ENCODE measurements at places on chromosomes 11 and 22. TPM values are rescaled to one million over a fixed set of nuclear protein-coding genes. Genes with fewer than 3 reads are reported as not detected.

DNAJB7 gene
- total RNA-seq, result not detected

TMEM45B gene
- total RNA-seq, result 1.7 TPM

MMP7 gene
- total RNA-seq, result not detected

GRM5 gene
- total RNA-seq, result not detected

SCUBE1 gene
- total RNA-seq, result not detected

ST14 gene
- total RNA-seq, result 0.31 TPM

AHNAK gene
- total RNA-seq, result 320 TPM

SLC6A5 gene
- total RNA-seq, result not detected

HPS5 gene
- 9.3 TPM for total RNA-seq

RTL10 gene
- 24.7 TPM for total RNA-seq

TRMT2A gene
- total RNA-seq, result 79.3 TPM

NXPE4 gene
- not detected for total RNA-seq

HORMAD2 gene
- not detected for total RNA-seq

TRIM48 gene
- not detected for total RNA-seq

A4GALT gene
- total RNA-seq, result not detected

SOX6 gene
- total RNA-seq, result 0.20 TPM

EMID1 gene
- not detected for total RNA-seq

- peak; percentile 56 for DNase-seq
Observed at GRCh38 chr22:41919357-41920224, 4.7 kb upstream of the SHISA8 start.

DNA sequence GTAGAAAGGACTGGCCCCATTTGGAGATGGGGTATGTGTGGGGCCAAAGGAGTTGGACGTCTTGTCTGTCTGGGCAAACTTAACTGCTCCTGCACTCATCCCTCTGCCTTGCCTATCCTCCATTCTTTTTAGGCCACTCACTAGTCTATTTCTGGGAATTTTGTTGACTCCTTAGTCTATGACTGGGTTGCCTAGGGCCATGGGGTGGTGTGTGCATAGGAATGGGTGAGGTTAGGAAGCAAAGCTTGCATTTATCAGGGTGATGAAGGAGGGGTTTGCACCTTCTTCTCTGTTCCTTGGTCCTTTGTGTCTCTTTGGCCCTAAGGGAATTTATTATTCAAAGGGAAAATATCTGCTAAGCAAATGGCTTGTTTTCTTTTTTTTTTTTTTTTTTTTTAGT, 80.9 kb upstream of the OR9Q1 start:
- DNase-seq, result no peak

GRCh38 chr11:14969901-14970323, 2.2 kb downstream of the CALCA start:
- DNase-seq, result peak; percentile 49

DNA sequence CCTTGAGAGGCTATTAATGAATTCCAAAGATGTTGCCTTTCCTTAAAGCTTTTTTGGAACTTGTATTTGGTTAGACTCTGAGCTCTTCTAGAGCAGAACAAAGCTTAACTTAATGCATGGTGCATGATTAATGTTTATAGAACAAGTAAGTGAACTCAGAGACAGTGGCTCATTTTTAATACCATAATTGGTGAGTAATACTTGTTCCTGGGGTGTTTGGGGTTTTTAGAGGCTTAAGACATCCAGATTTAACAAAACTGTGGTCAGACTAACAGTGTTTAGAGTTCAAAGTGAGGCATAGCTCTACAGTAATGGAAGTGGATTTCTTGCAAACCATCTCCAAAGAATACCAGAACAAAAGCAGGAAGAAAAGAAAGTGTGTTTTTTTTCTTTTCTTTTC, 73.7 kb upstream of the CTSC start:
- no peak for DNase-seq

DNA sequence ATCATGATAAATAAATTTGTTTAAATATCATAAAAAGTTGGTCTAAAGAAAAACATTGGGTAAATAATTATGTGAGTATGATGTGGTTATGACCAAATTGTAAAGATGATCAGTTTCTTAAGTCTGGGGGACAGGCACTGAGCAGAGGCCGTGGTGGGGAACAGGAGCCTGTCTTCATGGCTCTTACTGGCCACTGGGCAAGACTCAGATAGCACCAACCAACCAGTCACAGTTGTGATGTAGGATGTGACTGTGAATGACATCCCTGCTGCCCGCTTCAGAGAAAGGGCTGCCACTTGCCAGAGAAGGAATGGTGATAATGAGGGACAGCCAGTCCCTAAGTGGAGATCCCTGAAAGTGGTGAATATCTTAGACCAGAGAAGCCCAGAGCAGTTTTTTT, 7.0 kb downstream of the PTPRJ start:
- DNase-seq, result no peak

DNA sequence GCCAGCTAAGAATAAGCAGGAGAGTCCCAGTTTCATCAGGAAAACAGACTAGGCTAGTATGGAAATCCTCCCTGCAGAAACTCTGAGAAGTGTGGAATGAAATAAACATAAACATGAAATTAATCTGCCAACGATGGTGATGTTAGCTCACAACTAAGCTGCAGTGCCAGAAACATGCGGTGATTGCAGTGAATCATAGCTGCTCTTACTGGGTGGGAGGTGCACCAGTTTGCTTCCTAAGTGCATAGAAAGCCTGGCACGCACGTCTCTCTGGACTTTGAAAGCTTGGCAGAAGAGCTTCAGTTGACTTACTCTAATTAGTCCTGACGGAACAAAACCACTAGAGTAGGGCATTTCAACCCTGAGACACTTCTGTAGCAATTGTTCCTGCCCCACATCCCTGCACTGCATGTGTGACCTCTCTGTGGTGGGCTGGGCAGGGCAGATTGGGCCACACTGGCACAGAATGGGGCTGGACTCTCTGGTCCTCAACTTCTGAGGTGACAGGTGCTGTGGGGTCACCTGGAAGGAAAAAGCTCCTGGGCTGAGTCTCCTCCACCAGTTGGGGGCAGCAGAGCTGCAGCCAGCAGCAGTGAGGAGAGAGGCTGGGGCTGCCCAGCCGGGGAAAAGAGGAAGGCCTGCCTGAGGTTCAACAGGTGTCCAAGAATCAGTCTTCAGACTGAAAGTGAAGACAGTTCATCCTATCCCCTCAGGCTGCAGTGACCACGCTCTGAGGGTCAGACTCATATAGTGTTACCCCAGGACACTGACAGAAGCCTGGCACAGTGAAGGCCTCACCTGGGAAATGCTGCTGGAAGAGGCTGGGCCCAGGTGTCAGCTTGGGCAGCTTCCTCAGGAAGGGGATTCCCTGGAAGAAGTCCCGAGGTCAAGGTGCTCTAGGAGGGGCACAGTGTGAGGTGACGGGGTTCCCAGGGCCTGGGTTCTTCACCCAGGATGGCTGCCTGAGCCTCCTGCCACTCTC, 40.5 kb downstream of the GGTLC2 start:
- no peak for DNase-seq

- peak; percentile 13 for DNase-seq
Observed at GRCh38 chr11:18705651-18706281, 7.2 kb downstream of the TMEM86A start.

- no peak for DNase-seq
Observed at GRCh38 chr11:71429701-71430100, 18.5 kb downstream of the DHCR7 start.

DNA sequence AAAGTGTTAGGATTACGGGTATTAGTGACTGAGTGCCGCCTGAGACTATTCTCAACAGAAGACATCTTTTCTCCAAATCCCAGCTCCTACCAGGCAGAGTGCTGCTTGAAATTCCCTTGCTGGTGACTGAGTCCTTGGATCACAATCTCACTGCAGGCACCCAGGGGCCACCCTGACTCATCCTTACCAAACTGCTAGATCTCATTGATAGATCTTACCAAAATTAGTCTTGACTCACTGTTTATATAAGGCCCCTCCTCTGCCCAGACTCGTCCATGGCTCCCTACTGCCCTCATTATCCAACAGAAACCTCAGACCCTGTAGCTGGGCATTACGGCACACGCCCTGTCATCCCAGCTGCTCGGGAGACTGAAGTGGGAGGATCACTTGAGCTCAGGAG, 14.7 kb downstream of the TBC1D10A start:
- no peak for DNase-seq

- peak; percentile 42 for DNase-seq
Observed at GRCh38 chr11:18243783-18244362, 4.6 kb downstream of the SAA2 start.

DNA sequence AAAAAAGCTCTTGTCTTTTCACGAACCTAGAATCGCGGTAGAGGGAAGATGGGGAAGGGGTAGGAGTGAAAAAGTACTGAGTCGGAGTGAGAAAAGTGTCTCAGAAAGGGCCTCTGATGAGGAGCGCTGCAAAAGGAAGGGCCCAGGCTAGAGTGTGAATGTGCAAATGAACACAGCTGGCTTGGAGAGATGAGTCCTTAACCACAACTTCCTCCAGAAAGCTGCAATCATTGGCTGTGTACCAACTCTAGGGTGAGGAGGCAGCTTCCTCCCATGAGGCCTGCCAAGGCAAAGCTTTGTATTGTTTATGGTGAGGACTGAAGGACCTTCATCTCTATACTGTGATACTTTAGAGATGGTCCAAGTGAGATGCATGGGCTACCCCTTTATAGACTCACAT, 566.9 kb upstream of the ANO5 start:
- DNase-seq, result no peak

DNA sequence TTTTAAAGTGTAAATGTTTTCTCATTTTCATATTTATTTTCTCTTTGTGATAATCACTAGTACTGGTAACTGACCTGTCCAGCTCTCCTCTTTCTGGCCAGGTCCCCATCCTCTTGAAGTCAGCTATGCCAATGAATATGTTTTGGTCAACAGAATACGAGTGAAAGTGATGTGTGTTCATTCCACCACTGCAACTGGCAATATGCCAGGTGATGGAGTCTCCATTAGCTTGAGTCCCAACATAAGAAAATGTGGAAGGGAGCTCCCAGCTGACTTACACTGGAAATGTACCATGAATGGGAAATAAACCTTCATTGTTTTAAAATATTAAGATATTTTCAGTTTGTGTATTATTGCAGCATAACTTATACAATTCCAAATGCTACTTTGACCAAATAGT, 75.8 kb downstream of the CCDC34 start:
- no peak for DNase-seq

DNA sequence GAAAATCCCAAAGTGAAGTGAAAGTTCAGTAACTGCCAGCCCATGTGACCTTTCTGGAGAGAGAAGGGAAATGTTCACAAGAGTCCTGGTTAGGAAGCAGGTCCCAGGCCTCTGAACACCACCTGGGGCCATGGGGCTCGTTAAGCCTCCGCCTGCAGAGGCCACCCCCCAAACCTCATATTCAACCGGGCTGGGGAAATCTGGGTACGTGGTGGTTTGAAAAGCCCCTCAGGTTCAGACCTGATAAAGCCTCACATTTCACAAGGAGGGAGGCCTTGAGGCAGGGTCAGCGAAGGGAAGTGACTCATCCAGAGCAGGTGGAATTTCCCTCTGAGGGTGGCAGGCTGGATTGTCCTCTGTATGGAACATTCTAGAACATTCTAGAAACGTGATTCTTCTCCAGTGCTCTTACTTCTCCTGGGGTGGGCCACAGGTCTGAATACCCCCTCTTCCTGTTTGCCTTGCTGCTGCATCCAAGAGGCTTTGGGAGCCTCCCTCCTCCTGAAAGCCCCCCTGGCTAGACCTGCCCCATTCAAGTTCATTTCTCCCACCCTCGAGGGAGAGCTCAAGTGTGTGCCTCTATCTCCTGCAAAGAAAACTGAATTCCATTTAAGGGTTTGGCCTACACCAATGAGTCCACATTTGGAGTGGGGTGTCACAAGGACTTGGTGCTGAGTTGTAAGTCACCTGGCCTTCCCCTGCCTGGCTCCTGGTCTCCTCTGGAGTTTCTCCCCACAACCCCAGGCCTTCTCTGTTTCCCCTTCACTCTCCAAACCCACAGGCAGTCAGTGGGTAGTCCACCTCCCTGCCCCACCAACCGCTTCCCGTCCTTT, 6.3 kb downstream of the FXYD2 start:
- peak; percentile 78 for DNase-seq

GRCh38 chr11:46850829-46851380, 4.8 kb upstream of the CKAP5 start:
- DNase-seq, result no peak

GRCh38 chr11:134905928-134906327, 493.9 kb upstream of the B3GAT1 start:
- DNase-seq, result no peak

DNA sequence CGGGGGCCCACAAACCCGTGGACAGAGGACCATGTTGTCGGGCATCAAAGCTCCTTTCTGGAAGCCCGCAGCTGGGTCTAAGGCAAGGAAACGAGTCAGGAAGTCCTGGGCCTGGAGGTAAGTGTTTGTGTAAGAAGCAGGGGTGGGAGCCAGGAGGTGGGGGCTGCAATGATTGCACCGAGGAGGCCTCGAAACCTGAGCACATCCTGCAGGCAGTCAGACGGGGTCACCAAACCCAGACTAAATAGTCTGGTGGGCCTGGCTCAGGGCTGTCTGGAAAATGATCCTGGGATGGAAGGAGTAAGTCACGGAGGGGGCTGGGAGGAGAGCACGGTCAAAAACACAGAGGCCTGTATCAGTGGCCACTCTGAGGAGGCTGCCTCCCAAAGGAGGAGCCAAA, 539.2 kb downstream of the MN1 start:
- no peak for DNase-seq

GRCh38 chr11:34632105-34632791, 11.4 kb downstream of the EHF start:
- no peak for DNase-seq

GRCh38 chr11:14543260-14543659, 23.1 kb upstream of the PSMA1 start:
- DNase-seq, result no peak

DNA sequence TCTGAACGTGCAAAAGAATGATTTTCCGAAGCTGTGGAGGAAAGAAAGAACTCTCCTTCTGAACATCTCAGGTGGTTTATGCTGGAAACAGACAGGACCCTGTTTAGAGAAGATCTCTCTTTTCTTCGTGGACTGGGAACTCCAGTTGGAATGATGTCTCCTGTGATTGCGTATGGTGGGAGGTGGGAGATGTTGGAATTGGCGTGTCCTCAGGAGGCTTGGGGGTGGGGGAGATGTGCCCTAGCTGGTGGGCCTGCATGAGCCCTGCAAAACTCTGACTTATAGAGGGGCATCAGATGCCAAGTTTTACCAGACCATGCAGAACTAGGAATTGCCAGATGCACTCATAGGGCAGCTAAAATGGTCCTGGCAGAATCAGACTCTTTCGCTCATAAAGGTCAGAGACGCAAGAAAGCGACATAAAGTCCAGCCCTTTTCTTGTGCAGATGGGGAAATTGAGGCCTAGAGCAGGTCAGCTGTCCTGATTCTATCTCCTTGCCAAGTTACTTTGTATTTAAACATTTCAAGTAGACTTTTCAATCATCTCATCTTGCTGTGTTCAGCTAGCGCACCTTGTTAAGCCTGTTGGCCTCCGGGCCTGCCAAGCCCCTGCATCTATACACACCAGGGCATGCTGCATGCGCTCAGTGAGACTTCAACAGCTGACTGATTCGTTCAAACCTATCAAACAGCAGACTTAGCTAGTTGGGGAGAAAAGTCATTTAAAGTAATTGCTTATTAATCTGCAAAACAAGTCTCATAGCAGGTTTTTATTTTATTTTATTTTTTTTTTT, 34.2 kb upstream of the EHF start:
- no peak for DNase-seq

- no peak for DNase-seq
Observed at GRCh38 chr22:17096071-17096470, 11.3 kb downstream of the IL17RA start.

GRCh38 chr11:78656327-78656726, 81.7 kb upstream of the NARS2 start:
- no peak for DNase-seq

Measured in CD4-positive, alpha-beta T cell (primary cell).